ENCODE measurements at places on chromosomes 12 and 14. TPM values are rescaled to one million over a fixed set of nuclear protein-coding genes. Genes with fewer than 3 reads are reported as not detected.

The OR9K2 gene
- not detected for polyA plus RNA-seq

The RNASE7 gene
- 0.55 TPM for polyA plus RNA-seq

The TRIM9 gene
- 2.2 TPM for polyA plus RNA-seq

The OVCH1 gene
- 0.49 TPM for polyA plus RNA-seq

The APOF gene
- 0.18 TPM for polyA plus RNA-seq

The KCNJ8 gene
- 19.3 TPM for polyA plus RNA-seq

The MIP gene
- polyA plus RNA-seq = 0.37 TPM

The ADCY6 gene
- polyA plus RNA-seq = 98.3 TPM

The PRB2 gene
- polyA plus RNA-seq = not detected

The NANOG gene
- not detected for polyA plus RNA-seq

The DPPA3 gene
- not detected for polyA plus RNA-seq

The ARHGEF25 gene
- polyA plus RNA-seq = 37.1 TPM

The TBC1D30 gene
- polyA plus RNA-seq = 6.5 TPM

The LARP4 gene
- polyA plus RNA-seq = 47.5 TPM

GRCh38 chr12:65778258-65779090 is 45.8 kb upstream of the HMGA2 start:
- DNase-seq = no peak

GRCh38 chr12:25977047-25977446 is 18.6 kb downstream of the RASSF8 start:
- no peak for DNase-seq

- DNase-seq = no peak
Measured at GRCh38 chr14:76810953-76811400, 1.7 kb downstream of the ANGEL1 start.

DNA sequence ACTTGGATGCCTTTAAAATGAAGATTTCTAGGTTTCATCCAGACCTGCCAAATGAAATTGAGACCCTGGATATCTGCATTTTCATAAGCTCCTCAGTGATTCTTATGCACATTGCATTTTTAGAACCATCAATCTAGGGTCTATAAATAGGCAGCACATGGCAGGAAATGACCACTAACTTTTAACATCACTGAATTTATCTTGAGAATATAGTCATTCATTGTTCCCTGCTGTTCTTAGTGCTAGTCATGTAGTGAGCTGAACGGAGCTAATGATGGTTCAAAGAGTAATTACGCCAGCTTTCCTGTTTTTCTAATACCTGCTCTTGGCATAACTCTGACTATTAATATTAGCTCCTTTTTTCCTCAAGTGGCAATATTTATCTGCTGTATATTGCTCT is 91.6 kb downstream of the TPH2 start:
- DNase-seq = no peak

DNA sequence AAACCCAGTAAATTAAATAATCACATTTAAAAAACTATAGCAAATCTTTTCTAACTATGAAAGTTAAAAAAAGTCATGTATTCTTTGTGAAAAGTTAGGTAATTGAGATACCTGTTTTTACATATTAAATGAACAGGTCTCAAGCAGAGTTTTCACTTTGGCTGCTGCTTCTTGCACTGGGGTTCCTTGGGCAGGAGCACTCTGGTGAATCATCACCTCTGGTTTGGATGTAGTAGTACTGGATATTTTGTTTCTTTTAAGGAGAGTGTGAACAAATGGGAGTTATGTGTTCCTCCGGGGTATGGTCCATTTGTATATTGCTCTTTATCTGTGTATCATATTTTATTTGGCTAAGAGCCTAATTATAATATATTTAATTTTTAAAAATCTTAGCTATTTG is 82.7 kb downstream of the FUT8 start:
- no peak for DNase-seq

- DNase-seq = no peak
Measured at GRCh38 chr12:106711316-106711715, 63.2 kb upstream of the RIC8B start.

- no peak for DNase-seq
Measured at GRCh38 chr14:99430491-99430890, 50.2 kb downstream of the SETD3 start.

GRCh38 chr14:76499399-76499798 is 123.5 kb downstream of the ESRRB start:
- DNase-seq = no peak

GRCh38 chr12:1655225-1655788 is 26.3 kb downstream of the WNT5B start:
- no peak for DNase-seq

- DNase-seq = no peak
Measured at GRCh38 chr12:122937622-122938091, 28.6 kb downstream of the ABCB9 start.

- DNase-seq = no peak
Measured at GRCh38 chr14:21414137-21414631, 30.4 kb upstream of the SUPT16H start.

GRCh38 chr14:56487761-56488160 is 91.8 kb upstream of the TMEM260 start:
- DNase-seq = no peak

DNA sequence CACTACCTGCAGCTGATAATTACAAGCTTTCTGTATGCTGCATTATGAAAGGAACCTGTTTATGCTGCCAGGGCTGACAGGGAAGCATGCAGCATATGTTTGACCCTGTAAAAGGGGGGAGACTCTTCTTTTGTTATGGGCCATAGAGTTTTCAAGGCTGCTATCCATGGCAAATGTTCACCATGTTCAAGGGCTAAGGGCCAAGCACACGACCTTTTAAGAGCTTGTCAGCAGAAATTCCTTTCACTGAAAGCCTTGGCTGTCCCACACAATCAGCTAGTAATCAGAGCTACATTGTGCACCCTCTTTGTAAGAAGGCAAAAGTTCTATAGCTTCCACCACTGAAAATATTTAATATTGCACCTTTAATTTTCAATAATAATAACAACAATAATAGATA is 74.2 kb upstream of the MBIP start:
- no peak for DNase-seq

- DNase-seq = no peak
Measured at GRCh38 chr14:54258382-54258781, 138.4 kb upstream of the CDKN3 start.

- no peak for DNase-seq
Measured at GRCh38 chr12:120258323-120258896, 7.1 kb downstream of the PXN start.

GRCh38 chr12:53602176-53602864 is 23.9 kb downstream of the ATF7 start:
- DNase-seq = no peak

GRCh38 chr12:31006416-31007152 is 67.1 kb upstream of the DDX11 start:
- DNase-seq = no peak

- no peak for DNase-seq
Measured at GRCh38 chr12:131589221-131589897, 121.5 kb upstream of the SFSWAP start.

DNA sequence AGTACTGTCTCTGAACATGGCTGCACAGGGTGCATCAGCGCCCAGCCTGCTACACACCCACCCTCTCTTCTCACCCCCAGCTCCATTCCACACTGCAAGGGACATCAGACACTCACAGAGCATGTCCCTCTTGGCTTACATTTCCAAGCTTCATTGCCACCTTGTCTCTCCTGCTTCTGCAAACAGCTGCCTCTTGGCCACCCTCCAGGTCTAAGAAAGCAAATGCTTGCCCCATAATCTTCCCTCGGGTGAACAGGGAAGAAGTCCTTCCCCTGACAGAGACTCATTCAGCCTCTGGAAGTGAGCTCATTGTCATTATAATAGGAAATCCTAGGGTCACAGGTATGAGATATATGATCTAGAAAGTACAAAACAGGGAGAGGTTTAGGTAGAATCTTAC is 505.2 kb downstream of the RMST start:
- no peak for DNase-seq

- no peak for DNase-seq
Measured at GRCh38 chr14:69808919-69809808, 12.1 kb upstream of the SLC10A1 start.

DNA sequence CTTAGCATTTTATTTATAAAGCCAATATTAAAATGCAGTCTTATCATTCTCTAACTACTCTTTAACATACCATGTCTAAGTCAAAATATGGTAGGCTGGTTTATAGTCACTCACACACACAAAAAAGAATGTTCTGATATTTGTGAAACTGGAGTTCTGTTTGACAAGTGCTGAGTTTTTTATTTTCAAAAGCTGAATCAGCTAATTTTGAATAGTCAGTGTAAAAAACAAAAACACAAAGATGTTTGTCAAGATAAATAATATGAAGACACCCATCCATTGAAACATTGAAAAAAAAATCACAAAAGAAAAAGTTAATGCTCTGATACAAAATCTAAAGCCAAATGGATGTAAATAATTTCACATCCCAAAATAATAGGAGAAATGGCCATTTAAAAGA is 231.5 kb downstream of the MED13L start:
- no peak for DNase-seq

DNA sequence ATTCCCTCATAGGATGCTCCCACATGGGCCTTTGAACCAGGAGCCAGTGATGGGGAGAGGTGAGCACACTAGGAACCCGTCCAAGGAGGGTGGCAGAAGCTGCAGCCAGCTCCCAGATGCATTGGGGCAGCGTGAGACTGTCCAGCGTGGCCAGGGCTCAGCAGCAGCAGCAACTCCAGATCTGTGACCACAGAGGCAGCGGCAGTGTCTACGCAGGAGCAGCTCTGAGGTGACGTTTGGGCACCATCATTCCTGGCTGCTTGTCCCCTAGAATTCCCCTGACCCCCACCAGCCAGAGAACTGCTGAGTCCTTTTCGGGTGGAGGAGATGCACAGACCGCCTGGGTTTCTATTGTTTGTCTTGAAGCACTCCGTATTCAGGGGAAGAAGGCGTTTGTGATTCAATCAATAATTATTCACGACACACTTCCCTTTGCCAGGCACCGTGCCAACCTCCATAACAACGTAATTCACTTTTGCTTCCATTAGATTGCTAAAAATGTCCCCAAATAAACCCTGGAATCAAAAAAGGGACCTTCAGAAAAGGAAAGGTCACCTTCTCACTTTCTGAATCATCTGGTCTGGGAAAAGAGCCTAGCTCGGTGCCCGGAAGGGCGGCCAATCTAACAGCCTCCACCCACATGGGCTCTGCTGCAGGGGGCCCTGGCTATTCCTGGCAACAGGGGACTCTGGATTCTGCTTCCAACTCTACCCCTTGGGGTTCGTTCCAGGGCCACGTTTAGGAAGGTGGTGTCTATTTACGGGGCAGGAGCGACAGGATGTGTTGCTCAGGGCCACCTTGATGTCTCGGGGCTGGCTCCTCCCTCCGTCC is 11.4 kb upstream of the BDKRB2 start:
- no peak for DNase-seq

GRCh38 chr12:42853370-42854140 is 264.0 kb upstream of the PRICKLE1 start:
- no peak for DNase-seq

GRCh38 chr12:69354172-69354555 is 5.4 kb upstream of the YEATS4 start:
- no peak for DNase-seq

GRCh38 chr14:63406333-63406732 is 87.6 kb upstream of the GPHB5 start:
- DNase-seq = no peak

- no peak for DNase-seq
Measured at GRCh38 chr12:104175726-104176247, 37.8 kb upstream of the NFYB start.

GRCh38 chr12:98058838-98059237 is 456.6 kb upstream of the TMPO start:
- no peak for DNase-seq
